Activated CD8-positive, alpha-beta memory T cell treated with anti-CD3 and anti-CD28 coated beads for 4 hours (primary cell): ENCODE measurements at places on chromosomes 2 and 18.

- no peak for DNase-seq
Measured at GRCh38 chr2:120778244-120778643, 42.6 kb downstream of the GLI2 start.

DNA sequence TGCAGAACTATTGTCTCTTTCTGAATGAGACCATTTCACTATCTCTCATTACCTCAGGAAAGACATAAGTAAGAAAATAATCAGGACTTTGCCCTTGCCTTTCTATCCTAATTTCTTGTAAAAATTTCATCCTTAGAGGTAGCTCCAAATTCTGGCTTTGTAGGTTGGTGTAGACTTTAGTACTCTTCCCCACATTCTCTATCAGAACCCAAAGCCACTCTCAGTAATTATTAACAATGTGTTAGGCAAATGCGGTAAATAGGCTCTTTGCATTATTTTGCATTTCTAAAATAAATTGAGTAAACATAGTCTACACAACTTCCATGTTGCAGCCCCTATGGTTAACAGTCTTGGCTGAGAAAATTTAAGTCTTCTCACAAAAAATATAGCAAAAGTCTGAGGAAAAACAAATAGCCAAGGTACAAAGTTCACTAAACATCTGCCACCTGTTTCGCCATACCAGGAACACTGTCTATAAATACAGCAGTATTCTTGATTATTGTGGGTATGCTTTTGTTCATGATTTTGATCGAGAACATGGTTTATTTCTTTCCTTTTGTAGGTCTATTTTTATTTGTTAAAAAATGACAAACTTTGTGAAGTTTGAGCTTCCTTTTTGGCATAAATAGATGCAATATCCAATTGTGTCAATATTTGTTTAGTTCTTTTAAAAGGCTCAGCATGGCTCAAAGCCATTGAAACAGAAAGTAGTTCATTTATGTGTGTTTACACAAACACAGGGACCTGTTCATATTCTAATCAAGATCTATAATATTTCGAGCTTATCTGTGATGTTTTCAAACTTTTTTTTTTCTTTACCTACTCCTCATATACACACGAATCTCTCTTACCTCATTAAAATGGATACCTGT, 1061.5 kb downstream of the CNTNAP5 start:
- DNase-seq: no peak

DNA sequence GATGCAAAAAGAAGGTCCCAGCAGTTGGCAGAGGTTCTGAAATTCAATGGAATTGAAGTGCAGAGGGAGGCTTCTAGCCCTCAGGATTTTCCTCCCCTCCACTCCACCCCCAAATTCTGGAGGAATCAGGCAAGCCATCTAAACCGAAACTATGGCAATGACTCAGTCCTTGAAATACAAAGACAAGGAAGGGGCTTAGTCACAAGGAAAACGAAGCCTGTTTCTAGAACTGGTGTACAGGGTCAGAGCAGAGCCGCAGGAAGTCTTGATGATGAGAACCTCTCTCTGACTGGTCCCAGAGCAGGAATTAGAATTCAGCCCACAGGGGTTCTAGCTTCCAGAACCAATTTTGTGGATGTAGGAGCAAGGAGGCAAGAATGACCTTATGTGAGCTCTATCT, 111.7 kb upstream of the SCN1A start:
- no peak for DNase-seq

GRCh38 chr18:32661486-32662299, 111.1 kb downstream of the KLHL14 start:
- no peak for DNase-seq

- no peak for DNase-seq
Measured at GRCh38 chr2:190891372-190891771, 10.8 kb downstream of the GLS start.

GRCh38 chr2:1137264-1137663, 186.6 kb downstream of the SNTG2 start:
- no peak for DNase-seq

GRCh38 chr18:13371689-13372418, 153.3 kb downstream of the LDLRAD4 start:
- no peak for DNase-seq

- DNase-seq: no peak
Measured at GRCh38 chr2:48910961-48911360, 155.4 kb upstream of the LHCGR start.

DNA sequence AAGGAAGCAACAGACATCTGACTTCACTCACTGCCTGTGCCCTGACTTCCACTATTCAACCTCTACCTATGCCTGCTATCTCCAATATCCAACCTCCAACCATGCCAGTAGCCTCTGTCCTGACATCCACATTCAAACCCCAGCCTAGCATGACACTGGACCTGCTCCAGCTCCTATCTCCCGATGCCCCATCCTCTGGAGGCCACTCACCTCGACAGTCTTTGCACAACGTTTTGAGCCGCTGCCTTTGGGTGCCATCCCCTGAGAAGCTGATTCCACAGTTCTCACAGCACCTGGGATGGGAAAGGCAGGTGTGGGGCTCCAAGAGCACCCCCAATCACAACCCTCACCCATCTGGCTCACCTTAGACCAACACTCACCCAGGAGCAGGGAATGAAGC, 4.9 kb downstream of the MBD1 start:
- no peak for DNase-seq

- no peak for DNase-seq
Measured at GRCh38 chr2:64274399-64275173, 130.4 kb upstream of the PELI1 start.

DNA sequence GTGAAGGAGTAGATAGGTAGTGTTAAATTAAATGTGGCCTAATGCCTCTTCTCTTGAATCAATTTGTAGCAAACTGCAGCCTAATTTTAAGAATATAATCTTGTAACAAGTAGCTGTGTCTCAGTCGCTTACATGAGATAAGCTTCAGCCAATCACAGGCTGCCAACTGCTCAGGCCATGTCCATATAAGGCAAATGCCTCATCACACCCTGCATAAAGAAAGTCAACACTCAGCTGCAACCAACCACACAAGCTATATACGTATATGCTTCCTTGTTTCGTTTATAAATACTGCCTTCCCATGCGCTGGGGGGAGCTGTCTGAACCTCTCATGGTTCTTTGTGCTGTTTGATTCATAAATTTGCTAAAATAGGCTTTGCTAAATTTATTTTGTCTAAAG, 476.3 kb downstream of the TRIB2 start:
- DNase-seq: no peak

DNA sequence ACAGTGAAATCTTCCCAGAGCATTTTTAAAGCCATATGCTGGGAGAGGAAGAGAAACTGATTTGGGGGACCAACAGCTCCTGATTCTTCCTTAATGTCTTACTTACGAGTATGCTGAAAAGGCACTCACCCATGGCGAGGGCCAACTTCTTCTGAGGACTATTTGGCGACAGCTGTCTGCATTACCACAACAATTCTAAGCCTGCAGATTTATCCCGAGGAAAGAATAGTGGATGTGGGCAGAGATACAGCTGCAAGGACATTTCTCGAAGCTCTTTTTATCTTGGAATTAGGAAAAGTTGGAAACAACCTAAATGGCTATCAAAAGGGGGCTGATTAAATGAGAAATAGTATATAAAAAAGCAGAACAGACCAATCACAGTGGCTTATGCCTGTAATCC, 40.3 kb upstream of the FHL2 start:
- DNase-seq: no peak

DNA sequence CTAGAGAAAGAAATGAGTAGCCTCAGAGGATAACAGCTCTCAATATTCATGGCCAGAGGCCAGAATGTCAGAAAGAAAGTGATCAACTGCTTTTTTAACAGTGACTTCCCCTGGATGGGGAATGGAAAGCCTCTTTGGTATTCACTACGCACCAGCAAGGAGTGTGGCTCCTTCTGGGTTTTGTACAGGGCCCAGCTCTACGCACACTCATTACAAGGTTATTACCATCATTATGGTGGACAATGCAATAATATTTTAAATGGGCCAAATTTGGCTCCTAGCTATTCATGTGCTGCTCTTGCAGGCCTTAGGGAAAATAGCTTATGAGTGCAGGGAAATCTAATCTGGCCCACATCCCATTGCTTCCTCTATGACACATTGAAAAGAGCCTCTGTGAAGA, 1149.5 kb upstream of the FANCL start:
- DNase-seq: no peak

DNA sequence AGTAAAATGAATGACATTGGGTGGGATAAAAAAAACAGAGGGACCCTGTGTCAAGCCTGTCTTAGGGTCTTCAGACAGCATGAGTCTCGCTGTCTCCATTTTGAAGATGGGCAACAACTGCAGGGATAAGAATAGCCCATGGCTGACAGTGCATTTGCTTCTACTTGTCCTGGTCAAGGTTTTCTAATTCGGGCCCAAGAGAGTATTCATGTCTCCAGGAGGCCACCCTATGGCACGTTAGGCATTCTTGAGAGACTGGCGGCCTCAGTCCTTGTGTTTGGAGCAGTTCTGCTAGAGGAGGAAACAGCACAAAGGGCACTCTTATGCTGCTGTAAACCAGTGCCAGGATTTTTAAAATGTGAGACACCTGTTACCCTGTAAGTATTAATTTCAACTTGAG, 9.5 kb upstream of the MYL1 start:
- DNase-seq: no peak

DNA sequence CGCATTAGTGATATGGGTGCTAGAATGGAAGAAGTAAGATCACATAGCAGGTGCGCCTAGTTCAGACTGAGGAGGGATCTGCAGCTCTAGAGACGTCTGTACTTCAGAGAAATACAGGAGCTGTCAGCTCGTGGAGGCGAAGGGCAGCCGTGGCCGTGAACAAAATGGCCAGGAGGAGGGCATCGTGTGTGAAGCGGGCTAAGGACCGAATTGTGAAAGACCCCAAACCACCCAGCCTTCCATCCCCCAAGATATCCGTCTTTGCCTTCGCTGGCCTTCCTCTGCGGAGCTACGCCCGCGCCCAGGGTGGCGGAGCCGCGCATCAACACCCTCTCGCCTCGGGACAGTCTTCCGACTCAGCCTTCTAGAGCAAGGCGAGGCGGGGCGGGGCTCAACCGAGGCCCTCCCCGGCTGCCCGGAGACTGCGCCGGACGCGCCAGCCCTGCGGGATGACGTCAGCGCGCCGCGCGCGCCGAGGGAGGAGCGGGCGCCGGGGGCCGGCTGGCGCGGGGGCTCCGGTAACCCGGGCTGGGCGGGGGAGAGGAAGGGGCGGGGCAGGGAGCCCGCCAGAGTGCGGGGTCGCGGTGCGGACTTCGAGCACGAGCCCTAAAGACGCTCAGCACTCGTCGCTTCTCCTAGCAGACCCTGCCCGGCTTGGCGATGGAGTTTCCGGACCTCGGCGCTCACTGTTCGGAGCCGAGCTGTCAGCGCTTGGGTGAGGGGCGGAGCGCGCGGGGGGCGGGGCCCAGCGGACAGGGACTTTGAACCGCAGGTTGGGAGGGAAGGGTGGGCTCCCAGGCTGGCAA, at the start of gene ZFAND2B:
Gene ZFAND2B (plus strand): TSS at position 455 of the 806 bp plus-strand sequence. CDS start 206 bp downstream, at position 661.
- peak; percentile 88 for DNase-seq

- no peak for DNase-seq
Measured at GRCh38 chr2:19837235-19837766, 64.5 kb downstream of the TTC32 start.

DNA sequence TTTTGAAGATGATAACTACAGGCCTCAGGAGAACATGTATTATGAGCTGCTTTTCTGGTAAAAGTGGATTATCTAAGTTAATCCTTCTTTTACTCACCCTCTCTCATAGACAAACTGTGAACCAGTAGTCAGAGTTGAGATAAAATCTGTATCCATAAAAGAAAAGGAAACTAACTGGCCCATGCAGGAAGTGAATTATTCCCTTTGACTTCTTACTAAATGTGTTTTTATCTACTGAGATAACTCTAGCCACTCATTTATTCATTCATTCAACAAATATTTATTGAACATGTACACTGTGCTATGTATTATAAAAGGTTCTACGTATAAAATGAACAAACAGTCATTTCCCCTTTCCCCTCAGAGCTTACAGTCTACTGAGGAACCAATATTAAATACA, 10.0 kb downstream of the WDR35 start:
- DNase-seq: no peak

- DNase-seq: no peak
Measured at GRCh38 chr2:233049194-233049761, 10.9 kb upstream of the INPP5D start.

GRCh38 chr2:204692790-204693189, 147.5 kb downstream of the PARD3B start:
- no peak for DNase-seq

DNA sequence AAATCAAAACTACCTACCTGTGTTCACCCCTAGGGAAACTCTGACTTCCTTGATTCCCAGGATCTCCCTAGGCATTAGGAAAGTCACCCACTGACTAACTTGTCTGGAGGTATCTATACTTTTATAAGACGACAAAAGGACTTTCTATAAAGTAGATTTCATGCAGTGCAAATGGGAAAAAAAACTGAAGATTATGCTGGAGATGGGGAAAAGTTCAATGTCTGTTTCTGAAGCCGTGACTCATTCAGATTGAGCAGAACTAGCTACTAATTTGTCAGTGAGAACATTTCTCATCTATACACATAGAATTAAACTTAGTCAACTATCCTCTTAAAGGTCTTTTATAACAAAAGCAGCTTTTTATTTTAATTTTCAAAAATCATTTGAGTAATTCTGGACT, 6.0 kb downstream of the SEPTIN10 start:
- no peak for DNase-seq

GRCh38 chr2:112877423-112877822, 33.5 kb upstream of the IL37 start:
- DNase-seq: no peak

DNA sequence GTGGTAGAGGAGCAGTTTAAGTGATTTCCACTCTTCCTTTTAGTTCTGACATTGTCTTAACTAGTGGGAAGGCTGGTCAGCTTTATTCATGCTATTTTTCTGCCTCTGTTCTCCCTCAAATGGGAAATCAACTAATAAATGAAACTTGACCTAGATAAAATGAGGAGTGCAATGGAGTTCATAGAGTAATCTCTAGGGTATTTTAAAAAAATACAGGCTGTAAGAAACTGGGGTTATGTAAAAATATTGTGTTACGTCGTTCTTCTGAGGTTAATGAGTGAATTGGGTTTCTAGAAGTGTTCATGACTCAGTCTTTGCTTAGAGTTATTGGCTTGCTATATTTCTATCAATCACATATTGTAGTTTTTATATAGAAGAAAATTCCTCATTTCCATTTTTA, 734.5 kb downstream of the MBD2 start:
- DNase-seq: no peak

- DNase-seq: no peak
Measured at GRCh38 chr18:9048236-9048635, 54.3 kb upstream of the NDUFV2 start.

DNA sequence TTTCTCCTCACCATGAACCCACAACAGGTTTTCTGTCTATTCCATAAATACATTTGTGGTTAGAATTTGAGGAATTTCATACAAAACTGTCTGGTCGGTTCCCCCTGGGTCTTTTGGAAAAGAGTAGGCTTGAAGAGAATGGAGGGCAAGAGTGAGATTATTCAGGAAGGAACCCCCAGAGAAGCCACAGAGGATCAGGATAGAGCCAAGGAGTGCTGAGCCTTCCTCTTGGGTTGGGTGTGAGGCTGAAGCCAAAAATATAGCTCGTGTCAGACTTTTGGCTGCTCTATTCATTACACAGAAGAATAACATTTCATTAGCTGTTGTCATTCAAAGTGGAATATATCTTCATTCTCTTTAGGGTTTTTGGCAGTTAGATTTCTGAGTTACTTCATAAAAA, 45.9 kb upstream of the YES1 start:
- no peak for DNase-seq

GRCh38 chr2:195537811-195538210, 119.2 kb upstream of the SLC39A10 start:
- DNase-seq: no peak

GRCh38 chr2:122863532-122863931, 1108.1 kb downstream of the TSN start:
- DNase-seq: no peak
